Cerebellum (tissue), 4 donors: ENCODE measurements at places on chromosomes 11 and 22. TPM values are rescaled to one million over a fixed set of nuclear protein-coding genes. Genes with fewer than 3 reads are reported as not detected.

GRCh38 chr22:37557321-37558001 is 2.8 kb upstream of the CDC42EP1 start:
- no peak for DNase-seq

DNA sequence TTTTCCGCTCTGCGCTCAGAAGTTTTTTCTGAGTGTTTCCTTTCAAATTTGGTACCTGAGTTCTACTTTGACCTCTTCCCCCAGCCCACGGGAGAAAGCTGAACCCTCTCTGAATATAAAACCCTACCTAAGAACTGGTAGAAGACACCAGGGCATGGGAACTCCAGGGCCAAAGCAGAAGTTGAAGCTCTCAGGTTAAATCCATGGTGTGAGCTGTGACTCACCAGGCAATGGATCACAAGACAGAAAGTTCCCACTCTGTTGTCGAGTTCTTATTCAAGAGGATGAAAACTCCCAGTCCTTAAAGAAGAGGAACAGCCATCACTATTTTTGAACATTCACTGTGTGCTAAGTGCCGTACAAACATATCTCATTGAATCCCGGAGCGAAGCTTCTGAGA is 8.9 kb downstream of the TMEM218 start:
- DNase-seq, result no peak

DNA sequence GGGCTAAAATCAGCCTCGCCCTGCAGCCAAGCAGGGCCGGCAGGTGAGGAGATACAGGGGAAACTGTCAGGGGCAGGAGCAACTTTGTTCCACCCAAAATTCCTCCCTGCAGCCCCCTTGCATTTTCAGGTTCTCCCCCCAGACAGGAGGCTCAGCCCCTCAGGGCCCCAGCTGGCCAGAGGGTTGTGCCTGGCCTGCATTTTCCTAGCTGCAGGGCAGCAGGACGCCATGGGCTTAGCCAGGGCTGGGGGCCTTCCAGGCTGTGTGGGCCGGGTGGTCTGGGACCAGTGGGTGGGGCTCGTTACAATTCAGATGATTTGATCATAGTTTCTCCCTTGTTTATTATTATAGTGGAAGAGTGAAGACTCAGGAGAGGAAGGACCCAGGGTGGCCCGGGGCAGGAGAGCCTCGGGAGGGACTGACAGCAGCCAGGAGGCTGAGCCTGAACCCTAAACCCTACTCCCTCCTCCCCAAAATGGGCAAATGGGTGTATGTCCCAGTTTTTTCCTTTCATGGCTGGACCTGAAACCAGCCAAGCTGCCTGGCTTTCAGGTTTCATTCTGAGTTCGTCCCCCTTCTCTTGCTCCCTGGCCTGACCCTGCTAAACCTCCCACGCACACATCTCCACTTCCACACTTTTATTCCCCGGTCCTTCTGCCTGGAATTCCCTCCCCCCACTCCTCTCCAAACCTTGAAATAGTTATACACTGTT is 40.0 kb downstream of the AHNAK start:
- no peak for DNase-seq

DNA sequence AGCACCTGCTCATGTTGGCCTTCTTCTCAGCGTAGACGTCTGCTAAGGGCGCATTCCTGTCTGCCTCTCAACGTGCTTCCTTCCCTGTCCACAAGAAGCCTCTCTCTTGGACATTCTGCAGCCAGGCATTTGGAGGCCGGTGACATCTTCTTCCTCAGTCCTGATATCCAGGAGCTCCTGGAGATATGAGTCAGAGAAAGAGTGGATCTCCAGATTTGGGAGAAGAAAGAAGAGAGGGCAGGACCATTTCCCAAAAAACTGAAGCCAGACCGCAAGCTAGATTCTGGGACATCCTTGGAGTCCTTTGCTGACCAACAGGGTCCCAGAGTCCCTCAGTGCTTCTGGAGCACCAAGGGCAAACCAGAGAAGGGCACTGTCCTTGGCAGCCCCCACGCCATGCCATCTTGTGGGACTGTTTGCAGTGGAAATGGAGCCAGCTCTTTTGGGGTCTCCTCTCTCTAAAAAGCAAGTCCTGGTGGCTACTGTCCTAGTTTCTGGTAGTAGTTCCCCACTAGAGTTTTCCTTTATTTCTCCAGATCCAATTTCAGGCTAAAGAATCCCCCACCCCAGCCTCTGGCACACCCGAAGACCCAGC is 36.1 kb upstream of the SYT13 start:
- DNase-seq, result no peak

DNA sequence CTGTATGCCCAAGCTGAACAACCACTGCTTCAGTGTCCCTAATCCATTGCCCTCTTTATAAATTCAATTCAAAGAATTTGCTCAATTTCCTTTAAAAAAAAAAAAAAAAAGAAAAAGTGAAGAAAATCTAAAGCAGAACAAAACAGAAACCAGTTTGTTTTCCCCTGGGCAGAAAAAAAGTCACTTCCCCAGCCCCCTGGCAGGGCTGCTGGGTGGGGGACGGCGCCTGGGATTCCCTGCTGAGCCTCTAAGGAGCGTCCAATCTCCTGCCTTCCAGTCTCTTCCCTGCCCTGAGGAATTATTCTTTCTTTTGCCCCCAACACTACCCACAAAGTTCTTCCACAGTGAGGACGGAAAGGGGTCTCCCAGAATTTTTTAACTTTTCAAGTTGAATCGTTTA is 23.9 kb downstream of the DKK3 start:
- no peak for DNase-seq

GRCh38 chr11:86876716-86877234 is 76.4 kb downstream of the PRSS23 start:
- DNase-seq, result no peak

DNA sequence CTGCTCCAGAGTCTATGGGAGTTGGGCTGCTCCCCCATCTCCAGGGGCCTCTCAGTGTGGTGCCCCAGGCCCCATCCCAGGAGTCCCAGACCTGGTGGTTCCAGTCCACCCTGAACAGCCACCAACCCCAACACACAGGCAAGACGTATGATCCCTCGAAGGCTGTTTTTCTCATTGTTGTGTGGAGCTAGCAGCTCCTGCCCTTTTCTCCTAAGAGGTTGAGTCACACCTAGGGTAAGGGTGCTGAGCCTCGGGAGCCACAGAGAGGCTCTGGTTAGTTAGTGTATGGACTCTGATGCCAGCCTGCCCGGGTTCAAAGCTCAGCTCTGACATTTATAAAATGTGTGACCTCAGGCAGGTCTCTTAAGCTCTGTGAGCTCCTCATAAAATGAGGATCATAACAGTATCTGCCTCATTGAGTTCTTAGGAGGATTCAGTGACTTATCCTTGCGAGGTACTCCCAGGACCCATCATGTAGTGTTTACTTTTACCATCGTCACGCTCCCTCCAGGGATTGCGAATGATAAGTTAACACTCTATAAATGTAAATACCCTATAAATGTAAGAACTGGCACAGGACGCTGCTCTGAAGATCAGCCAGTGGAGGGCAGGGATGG is 47.2 kb downstream of the FBLN1 start:
- DNase-seq, result no peak

- DNase-seq, result no peak
Observed at GRCh38 chr11:78925387-78925786, 350.7 kb upstream of the NARS2 start.

C11orf16 gene
- total RNA-seq, result not detected

DKK3 gene
- 140 TPM for total RNA-seq

MMP10 gene
- total RNA-seq, result not detected

SLC22A8 gene
- total RNA-seq, result 0.18 TPM

FGF3 gene
- total RNA-seq, result 6.5 TPM
